ENCODE measurements at places on chromosomes 1 and 21.

- no peak for DNase-seq
Measured at GRCh38 chr1:244028701-244029100, 22.4 kb upstream of the ZBTB18 start.

- no peak for DNase-seq
Measured at GRCh38 chr1:116871779-116872146, 38.0 kb upstream of the PTGFRN start.

DNA sequence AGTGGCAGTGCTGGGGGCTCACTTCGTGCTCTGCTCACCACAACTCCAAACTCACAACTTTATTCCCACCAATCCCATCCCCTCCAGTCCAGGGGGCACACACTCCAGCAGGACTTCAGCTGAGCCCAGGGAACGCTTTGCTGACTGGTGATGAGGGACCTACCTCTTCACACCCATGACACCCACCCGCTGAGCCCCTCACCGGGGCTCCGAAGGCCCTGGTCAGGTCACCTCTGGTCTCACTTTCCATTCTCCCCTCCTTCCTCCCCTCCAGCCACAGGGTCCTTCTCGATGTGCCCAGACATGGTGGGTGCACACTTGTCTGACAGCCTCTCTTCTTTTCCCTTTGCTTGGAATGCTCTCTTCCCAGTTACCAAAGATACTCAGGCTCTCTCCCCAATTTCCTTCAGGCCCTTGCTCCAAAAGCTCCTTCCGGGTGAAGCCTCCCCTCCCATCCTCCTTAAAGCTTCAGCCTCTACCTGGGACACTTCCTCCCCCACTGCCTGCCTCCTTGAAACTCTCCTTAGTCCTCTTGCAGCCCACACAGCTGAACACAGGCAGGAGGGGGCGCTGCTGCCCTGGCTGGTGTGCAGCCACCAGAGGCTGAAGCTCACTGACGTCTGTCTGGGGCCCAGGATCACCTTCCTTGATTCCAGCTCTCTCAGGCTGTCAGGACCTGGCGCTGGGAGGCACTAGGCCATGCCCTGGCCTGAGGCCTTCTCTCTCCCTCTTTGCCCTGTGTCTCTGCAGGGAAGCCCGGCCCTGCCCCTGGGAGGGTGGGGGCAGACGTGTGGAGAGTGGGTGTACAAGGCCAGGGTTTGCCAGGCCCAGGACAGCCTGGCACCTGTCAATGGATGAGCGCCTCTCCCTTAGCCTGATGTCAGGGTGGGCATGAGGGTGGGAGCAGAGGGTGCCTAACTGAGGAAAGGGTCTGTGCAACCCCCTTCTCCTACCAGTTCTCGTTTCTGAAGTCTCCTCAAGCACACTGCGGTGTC is 1.6 kb downstream of the KCNE1 start:
- DNase-seq: peak; percentile 66

DNA sequence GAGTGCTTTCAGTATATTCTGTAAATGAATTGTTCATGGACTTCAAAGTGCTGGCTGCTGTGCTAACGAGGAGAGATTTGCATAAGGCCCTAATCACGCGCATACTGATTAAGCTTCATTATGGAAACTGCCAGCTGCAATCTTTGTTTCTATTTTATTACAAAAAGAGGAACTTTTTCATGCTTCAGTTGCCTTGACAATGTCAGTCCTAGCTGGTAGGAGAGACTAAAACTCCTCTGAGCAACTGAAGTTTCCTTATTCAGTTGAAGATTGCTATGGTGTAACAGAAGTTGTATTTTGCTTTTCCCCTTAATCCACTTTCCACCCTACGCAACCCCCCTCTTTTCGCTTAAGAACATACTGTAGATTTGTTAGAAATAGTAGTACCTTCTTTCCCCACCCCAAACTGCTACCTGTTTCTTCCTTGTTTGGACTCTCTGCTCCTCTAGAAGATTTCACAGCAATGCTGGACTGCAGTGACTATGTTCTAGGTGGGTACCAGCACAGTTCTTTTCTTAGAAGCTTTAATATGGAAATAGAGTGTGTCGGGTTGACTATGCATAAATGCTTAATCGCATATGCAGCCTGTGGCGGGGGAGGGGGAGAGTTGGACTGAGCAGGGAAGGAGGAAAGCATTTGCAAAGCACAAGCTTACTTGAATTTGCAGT is 108.3 kb downstream of the POU2F1 start:
- DNase-seq: no peak

- DNase-seq: peak; percentile 44
Measured at GRCh38 chr1:220370041-220370700, 97.9 kb upstream of the RAB3GAP2 start.

DNA sequence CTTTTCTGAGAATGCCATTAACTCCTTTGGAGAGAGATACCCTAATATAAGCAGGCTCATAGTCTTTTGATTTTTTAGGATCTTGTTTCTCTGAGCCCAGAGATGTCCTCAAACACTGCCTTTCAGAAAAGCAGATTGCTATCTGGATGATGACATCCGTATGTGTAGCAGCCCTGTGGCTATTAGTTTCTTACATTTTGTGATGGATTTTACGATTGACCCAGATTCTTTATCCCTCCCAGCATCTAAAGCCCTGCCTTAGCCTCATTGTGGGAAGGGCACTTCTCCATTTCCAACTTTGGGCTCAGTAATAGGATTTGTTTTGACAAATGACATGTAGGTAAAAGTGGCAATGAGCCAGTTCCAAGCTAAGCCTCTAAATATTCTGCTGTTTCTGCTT is 300.3 kb downstream of the TTLL7 start:
- DNase-seq: no peak

GRCh38 chr1:245264226-245264625 is 109.4 kb downstream of the KIF26B start:
- no peak for DNase-seq

DNA sequence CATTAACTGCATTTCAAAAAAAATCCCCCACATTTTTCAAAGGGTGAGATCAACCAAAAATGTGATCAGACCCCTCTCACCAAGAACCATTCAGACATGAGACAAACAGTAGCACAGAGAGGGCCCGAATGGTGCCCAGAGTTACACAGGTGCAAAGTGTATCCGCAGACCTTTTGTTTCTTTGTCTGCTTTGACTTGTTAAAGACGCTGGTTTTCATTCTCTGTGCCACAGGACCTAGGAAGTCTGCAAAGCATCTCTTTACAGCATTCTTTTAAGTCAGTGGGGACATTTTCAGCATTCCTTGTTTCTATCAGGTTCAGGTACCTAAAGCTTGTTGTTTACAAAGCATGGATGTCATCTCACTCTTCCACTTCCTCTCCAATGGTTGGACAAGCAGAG is 87.2 kb upstream of the MAP1LC3C start:
- no peak for DNase-seq

DNA sequence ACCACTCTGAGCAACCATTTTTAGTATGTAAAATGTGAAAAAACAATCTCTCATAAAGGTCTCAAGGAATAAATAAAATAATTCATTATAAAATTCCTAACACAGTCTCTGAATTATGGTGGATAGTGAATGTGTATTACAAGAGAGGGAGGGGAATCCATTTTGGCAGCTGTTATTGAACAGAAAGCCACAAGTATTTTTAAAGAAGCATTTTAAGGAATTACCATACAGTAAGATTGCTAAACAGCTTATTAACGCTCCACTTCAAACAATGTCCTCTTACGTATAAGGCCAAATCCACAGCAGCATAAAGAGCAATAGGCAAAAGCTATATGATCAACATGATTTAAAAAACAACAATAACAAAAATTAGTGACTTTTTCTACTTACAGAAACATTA is 18.4 kb downstream of the PIGK start:
- no peak for DNase-seq

DNA sequence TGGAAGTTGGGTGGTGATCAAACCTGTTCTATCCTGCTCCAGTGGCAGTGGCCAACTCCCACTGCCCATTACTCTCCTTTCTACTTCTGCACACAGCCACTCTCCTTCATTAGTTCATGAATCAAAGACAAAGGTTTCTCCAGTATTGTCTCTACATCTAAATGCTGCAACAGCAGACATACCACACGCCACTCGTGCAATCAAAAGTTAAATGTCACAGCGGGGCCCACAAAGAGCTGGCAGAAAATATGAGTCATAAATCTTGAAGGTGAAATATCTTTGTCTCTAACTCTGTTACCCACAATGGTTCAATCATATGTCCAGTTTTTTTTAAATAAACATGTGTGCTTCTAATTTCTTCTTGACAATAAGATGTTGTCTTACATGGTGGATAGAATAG is 13.3 kb downstream of the APCS start:
- no peak for DNase-seq

GRCh38 chr1:184212649-184213314 is 161.3 kb downstream of the TSEN15 start:
- DNase-seq: no peak
